ENCODE measurements at places on chromosomes 13 and 19.
A peak's percentile ranks its signal among the peaks of the same experiment; 100 is the strongest.

DNA sequence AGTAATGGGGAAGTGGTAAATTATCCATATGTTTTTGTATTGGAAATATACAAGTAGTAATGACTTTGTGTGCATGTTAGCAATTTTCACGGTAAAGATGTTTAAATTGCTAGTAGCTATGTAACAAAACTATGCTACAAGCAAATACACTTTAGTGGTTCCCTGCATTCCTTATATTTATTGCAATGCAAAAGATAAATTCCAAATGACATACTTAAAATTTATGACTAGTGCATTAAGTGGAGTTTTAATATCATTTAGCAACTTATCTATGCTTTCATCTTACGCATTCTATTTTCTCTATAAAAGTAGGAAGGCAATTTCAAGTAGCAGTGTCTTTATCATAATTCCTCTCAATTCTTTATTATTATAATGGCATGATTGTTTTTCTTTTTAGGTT is 482.8 kb downstream of the SLITRK5 start:
- DNase-seq = no peak

GRCh38 chr13:72284791-72285190 is 417.8 kb upstream of the DACH1 start:
- DNase-seq = no peak

DNA sequence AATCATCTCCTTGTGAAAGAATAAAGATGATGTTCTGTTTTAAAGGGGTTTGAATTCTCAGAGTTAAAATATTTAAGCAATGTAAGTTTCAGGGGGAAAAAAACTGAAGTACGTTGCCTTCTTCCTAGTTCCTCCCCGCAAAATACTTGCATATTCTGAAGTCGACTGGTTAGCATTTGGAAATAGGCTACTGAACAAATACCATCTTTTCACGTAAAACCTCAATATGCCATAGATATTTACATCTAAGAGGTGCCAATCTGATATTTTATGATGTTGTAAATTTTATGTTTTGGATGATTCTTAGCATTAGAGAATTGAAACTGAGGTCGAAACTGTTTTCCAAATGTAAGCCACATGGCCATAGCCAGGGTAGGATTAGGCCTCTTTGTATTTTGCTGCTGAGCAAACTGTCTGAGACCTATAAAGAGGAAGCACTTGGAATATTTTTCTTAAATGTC is 138.3 kb downstream of the FLT1 start:
- DNase-seq = no peak

- DNase-seq = no peak
These were observed 62.8 kb downstream of the PEPD start for GRCh38 chr19:33458807-33459206.

DNA sequence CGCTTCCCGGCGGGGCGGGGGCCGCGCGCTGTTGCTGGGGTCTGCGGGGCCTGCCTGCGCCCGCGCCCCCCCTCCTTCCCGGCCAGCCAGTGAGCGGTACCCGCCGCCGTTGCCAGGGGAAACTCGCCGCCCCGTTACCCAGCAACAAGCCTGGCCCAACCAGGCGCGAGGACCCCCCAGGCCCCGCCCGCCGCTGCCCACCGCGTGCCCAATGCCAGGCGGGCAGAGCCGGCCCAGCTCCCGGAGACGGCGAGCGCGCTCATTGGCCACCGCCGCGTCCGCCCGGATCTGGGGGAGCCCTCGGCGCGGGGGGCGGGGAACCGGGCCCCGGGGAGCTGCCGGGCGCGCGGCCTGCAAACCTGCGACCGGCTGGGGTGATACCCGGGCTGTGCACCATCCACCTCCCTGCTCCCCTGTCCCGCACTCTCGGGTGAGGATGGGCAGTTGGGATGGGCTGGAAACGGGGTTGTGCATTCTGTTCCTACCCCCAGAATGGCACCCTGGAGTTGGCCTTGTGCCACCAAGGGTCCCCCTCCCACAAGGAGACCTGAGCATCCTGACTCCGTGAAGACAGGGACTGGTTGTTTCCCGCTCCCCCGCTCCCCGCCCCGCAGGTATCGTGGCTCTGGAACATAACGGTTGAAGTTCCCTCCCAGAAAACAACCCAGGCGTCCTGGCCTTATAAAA is 8.8 kb upstream of the BBC3 start:
- DNase-seq = peak; percentile 71

- no peak for DNase-seq
These were observed 8.1 kb downstream of the PAK4 start for GRCh38 chr19:39133431-39134270.

DNA sequence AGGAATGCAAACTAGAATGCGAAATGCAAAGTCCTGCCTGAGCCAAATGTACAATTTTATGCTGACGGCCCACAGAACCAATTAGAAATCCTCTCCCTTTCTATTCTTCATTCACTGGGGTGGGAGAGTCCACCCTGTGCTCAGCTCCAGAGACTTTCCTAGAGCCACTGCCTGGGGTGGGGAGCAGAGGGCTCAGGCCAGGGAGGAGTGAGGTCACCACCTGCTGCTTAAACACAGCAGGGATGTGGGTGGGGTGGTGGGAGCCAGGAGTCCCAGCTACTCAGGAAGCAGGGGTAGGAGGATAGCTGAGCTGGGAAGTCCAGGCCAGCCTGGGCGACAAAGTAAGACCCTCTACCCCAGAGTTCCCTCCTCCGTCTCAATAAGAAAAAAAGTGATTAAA is 26.9 kb upstream of the ZNF83 start:
- DNase-seq = no peak

DNA sequence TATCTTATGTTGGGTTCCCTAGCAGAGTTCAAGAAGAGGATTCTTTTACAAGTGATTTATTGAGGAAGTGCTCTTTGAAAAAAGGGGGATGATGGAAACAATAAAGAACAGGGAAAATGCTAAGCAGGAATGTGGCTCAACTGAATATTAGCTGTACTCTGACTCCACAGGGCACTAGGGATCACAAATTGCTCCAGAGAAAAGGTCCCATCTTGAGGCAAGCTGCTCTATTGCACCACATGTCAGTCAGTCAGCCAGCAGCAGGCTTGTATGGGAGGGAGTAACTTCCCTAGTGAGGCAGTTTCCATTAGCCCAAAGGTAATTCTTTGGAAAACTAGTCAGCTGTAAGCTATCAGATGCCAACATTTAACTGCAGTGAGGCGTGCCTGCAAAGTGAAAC is 73.3 kb upstream of the FNDC3A start:
- DNase-seq = no peak

GRCh38 chr19:30439310-30439709 is 67.1 kb downstream of the ZNF536 start:
- DNase-seq = no peak

DNA sequence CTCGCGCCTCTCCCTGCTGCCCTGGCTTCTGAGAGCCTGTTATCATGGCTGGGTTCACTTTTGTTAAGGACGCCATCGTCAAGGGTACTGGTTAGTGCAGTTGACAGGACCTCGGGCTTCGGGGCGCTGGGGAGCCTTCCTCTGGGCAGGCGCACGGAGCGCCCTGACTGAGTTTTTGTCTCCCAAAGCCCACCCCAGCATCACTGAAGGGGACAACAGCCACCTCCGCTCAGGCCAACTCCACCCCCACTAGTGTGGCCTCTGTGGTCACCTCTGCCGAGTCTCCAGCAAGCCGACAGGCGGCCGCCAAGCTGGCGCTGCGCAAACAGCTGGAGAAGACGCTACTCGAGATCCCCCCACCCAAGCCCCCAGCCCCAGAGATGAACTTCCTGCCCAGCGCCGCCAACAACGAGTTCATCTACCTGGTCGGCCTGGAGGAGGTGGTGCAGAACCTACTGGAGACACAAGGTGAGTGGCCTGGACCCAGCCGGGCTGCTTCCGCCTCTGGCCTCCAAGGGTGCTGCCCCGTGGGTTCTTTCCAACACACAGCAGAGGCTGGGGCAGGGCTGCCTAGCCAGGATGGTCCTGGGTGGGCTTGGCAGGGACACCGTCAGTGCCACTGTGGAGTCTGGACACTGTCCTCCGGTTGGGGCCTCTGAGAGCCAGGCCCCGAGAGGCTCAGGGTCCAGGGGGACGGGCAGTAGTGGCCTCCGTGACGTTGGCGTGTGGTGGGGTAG is 16.9 kb downstream of the TSSK6 start:
- no peak for DNase-seq

DNA sequence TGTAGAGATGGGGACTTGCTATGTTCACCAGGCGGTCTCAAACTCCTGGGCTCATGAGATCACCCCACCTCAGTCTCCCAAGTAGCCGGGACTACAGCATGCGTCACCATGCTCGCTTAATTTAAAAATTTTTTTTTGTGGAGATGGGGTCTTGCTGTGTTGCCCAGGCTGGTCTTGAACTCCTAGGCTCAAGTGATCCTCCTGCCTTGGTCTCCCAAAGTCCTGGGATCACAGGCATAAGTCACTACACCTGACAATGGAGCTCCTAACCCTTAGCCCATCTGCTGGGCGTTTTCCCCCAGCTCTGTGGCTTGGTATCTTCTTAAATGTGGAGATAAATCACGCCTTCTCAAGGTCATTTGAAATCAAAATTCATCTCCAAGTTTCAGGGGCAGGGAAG is 6.3 kb upstream of the ADAMTS10 start:
- DNase-seq = no peak

- peak; percentile 27 for DNase-seq
These were observed 21.5 kb upstream of the OXGR1 start for GRCh38 chr13:97015661-97016350.

GRCh38 chr19:18850471-18851375 is 19.0 kb downstream of the UPF1 start:
- DNase-seq = no peak

DNA sequence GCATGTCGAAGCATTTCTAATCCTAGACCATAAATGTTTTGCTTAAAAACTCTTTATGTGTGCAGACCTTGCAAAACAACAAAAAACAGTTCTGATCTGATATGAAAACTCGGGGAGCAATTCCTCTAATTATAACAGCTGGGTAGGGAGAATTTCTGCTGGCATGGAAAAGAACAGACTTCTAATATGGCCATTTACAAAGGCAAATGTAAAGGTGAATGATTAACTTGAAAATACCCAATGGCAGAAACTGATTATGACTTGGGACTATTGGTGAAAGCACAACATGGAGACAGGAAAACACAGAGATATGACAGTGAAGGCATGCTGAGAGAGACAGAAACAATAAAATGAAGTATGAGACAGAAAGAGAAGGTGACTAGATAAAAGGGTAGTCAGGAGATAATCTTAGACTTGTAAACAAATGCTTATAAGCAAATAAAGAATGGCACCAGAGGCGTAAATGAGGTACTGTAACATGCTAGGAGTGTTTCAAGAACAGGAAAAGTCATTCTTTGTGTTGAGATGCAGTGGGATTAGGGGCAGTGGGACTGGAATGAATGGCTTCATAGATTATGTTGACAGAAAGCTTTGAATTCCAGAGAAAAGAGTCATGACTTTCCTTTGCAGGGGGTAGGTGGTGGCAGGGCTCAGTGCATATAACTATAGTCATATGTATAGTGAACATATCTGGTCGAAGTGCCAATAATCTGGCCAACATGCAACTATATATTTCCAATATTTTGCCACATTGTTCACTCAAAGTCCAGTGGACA is 393.0 kb downstream of the ITGBL1 start:
- DNase-seq = no peak

- no peak for DNase-seq
These were observed 239.5 kb downstream of the EFNB2 start for GRCh38 chr13:106295971-106296370.

All from CD4-positive, alpha-beta T cell treated with Interleukin-4 for 4 hours (primary cell).